ENCODE measurements at places on chromosomes 5 and 9. TPM values are rescaled to one million over a fixed set of nuclear protein-coding genes. Genes with fewer than 3 reads are reported as not detected.

GRCh38 chr5:142780871-142781270 lies 10.7 kb downstream of the ARHGAP26 start:
- no peak for DNase-seq

The SMIM33 gene
- not detected for total RNA-seq

The ANKRD18B gene
- total RNA-seq = not detected

The WHRN gene
- total RNA-seq = 2.6 TPM

The PCDH1 gene
- 22.1 TPM for total RNA-seq

The TLR4 gene
- 20.0 TPM for total RNA-seq

DNA sequence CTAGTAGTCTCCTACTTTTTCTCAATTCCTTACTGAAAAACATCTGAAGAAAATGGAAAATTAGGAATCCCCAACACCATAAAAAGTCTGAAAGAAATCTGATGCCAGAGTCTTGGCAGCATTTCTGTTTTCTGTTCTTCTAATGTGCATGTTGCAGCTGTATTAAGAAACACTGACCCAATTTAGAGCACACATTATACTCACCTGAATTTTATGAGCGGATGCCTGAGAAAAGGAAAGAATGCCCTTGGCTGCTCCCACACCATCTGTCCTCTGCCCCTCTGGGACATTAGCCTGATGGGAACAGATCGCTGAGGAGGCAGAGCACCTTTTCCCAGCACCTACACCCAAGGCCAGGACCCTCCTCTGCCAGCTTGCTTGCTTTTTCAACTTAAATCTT lies 14.1 kb upstream of the ANP32B start:
- DNase-seq = no peak

Data from right atrium auricular region (tissue), 2 donors.